ENCODE measurements at places on chromosomes 5 and 9. TPM values are rescaled to one million over a fixed set of nuclear protein-coding genes. Genes with fewer than 3 reads are reported as not detected.

Gene CORO2A
- 17.4 TPM for total RNA-seq

GRCh38 chr5:84378420-84378819, 6.3 kb downstream of the EDIL3 start:
- H3K4me1 ChIP-seq, result peaks cover 20% of the 10 kb centered on the region
- DNase-seq, result no peak
- H3K4me3 ChIP-seq, result no peak overlapping the region
- no peak overlapping the region for H3K27ac ChIP-seq
- no peaks in the 10 kb centered on the region for H3K27me3 ChIP-seq
- H3K36me3 ChIP-seq, result no peaks in the 10 kb centered on the region

Gene P4HA2
- total RNA-seq, result 42.0 TPM

Gene PLEKHG4B
- 0.74 TPM for total RNA-seq

DNA sequence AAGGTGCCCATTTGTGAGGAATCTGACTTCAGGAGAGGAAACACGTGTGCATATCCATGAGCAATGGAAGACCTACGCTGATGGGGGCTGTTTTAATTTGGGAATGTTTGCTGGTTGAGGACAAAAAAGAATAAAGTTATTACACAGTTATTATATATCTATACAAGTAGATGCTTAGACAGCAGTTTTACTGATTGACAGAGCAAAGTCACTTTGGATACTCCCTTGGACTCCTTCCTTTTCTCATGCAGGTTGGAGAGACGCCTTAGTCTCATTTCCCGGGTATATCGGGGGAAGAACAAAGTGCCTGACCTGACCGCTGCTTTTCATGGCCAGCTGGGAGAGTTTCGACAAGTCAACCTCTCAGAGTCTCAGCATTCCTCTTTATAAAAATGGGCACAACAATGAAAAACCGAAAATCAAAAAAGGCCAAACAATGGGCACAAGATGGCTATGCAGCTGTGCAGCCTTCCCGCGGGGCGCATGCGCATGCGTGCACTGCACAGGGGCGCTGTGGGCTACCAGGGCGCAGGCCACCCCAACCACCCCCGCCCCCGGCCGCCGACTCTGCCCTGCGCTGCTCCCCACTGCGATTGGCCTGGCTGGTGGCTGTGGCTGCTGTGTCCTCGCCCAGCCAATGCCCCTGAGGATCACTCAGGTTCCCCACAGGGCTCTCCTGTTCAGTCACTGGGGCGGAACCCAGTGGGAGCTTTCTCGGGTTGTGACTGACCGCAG, 18.1 kb downstream of the NFIL3 start:
- H3K27me3 ChIP-seq, result no peaks in the 10 kb centered on the region
- H3K27ac ChIP-seq, result no peak overlapping the region
- H3K36me3 ChIP-seq, result no peaks in the 10 kb centered on the region
- H3K4me3 ChIP-seq, result no peak overlapping the region
- no peak for DNase-seq

DNA sequence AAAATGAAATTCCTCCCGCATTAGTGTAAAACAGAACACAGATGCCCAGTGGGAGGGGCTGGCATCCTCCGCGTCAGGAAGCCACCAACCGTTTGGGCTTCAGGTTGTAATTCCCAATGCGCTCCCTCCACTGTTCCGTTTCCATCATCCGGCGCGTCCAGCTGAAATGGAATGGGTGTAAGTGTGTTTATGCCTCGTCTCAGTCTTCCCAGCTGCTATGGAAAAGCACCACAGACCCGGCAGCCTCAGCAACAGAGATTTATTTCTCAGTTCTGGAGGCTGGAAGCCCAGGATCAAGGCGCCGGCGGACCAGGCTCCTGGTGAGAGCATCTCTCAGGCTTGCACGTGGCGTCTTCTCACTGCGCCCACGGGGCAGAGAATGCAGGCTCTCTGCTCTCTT, 20.4 kb downstream of the KCNT1 start:
- H3K4me3 ChIP-seq, result no peak overlapping the region
- no peaks in the 10 kb centered on the region for H3K27me3 ChIP-seq
- H3K4me1 ChIP-seq, result no peaks in the 10 kb centered on the region

DNA sequence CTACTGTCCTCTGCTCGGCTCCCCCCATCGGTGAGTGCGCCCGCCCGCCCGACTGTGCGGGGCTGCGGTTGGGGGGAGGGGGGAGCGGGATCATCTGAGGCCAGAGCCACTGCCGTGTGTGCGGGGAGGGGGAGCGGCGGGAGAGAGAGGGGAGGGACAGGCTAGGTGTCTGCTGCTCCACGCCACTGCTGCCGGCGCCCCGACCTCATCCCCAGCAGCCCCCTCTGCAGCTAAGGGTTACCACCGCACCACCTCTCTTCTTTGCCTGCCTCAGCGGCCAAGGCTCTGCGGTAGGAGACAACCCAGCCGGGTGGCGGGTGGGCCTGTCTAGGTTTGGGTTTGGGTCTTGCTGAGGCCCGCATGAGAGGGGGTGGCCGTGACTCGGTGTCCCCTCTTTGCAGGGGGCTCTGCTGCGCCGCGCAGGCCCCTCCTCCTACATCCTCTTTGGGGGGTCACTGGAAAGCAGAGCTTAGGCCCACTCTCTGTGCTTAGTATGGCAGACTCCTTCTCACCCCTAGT, 670 bp upstream of the PURA start:
- H3K36me3 ChIP-seq, result no peaks in the 10 kb centered on the region
- no peaks in the 10 kb centered on the region for H3K27me3 ChIP-seq
- peak overlapping the region; percentile 95 for H3K27ac ChIP-seq
- no peak for DNase-seq

DNA sequence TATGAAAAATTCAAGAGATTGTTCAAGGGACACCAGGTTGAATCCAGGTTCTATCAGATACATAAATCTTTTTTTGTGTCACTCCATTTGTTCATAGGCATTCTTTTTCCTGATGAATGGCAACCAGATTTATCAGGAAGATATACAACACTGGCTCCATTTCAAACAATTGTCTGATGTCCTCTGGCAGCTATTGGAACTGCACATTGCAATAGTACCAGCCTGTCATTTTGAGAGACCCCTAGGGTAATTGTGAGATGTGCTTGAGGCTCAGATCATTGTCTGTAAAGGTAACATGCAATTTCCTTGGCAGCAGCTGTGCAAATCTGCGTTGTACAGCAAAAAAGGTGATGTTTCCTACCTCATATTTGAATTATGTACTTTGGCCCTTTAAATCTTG, 25.9 kb downstream of the KCTD16 start:
- DNase-seq, result no peak
- H3K4me3 ChIP-seq, result no peak overlapping the region
- H3K4me1 ChIP-seq, result no peaks in the 10 kb centered on the region
- no peaks in the 10 kb centered on the region for H3K27me3 ChIP-seq

Gene ZNF367
- 0.74 TPM for total RNA-seq

DNA sequence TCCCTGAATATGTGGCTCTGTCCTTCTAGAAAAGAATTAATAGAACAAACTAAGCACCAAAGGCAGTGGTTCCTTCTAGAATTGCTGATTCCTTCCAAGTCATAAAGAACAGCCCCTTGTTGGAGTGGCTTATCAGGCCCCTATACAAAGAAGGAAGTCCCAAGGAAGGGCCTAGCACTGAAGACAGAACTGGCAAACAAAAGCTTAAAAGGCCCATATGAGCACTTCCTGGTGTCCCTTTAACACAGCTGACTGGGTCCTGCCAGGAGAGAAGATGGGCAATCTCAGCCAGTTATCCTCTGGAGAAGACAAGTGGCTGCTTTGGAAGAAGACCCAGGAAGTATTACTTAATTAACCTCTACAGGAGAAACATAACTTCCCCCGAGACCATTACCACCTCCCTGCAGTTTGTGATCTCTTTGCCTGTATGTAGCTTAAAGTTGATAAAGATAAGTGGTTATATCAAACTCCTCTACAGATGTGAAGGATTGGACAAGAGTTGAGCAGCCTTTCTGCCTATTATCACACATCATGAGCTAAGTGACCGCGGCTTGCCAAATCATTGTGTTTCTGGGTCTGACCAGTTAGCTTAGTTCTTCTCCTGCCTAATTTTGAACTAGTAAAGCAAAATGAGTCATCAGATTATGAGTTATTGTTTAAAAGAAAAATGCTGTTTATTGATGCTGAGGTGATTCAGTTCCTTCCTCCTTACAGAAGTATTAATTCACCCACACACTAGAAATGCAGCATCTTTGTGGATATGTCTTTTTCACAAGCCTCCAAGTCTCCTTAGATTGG, 13.3 kb upstream of the STING1 start:
- H3K27me3 ChIP-seq, result no peaks in the 10 kb centered on the region
- H3K27ac ChIP-seq, result no peak overlapping the region
- DNase-seq, result no peak
- peaks cover 21% of the 10 kb centered on the region for H3K4me1 ChIP-seq

DNA sequence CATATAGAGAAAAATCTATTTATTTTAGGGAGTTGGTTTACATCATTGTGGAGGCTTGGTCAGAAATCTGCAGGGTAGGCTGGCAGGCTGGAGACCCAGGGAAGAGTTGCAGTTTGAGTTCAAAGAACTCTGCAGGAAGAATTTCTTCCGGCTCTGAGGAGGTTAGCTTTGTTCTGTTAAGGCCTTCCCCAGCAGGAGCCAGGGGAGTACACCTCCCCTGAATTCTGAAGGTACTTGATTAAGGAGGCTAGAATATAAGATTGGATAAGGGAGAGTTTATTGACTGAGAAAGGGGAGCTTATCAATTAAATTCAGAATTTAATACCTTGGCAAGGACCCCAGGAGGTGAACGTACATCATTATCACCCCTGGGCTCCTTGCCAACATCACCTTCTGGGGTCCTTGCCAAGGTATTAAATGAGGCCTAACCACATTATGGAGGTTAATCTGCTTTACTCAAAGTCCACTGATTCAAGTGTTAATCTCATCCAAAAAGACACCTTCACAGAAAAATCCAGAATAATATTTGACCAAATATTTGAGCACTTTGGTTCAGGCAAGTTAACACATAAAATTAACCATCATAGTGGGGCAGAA, 351.7 kb downstream of the CWC27 start:
- no peaks in the 10 kb centered on the region for H3K27me3 ChIP-seq

DNA sequence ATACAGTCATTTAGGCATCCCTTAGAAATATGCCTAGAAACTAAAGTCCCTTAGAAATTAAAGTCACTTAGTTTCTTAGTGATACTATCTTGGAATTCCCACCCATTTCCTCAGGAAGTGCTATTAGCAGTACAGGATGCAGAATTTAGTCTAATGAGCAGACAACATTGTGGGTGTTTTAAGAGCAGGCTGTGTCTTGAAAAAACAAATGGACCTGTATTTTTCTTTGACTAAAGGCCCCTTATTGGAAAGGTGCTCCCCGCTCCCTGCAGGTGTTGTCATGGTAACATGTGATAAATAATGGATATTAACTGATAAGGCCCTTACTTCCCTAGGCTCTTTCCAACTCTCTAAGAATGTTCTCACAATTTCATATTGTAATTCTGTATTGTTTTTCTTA, 38.8 kb upstream of the STARD4 start:
- no peak overlapping the region for H3K4me3 ChIP-seq
- H3K36me3 ChIP-seq, result no peaks in the 10 kb centered on the region
- no peaks in the 10 kb centered on the region for H3K27me3 ChIP-seq
- no peak for DNase-seq
- H3K4me1 ChIP-seq, result no peaks in the 10 kb centered on the region

Gene SLC4A9
- total RNA-seq, result 0.25 TPM

Gene TOR4A
- total RNA-seq, result 13.0 TPM

GRCh38 chr9:82153032-82153431, 164.5 kb downstream of the SPATA31D1 start:
- no peak overlapping the region for H3K4me3 ChIP-seq
- no peak overlapping the region for H3K27ac ChIP-seq
- H3K27me3 ChIP-seq, result no peaks in the 10 kb centered on the region
- DNase-seq, result no peak

Gene OBP2B
- total RNA-seq, result not detected

GRCh38 chr9:113955076-113955752, 79.1 kb downstream of the ZNF618 start:
- no peak overlapping the region for H3K4me3 ChIP-seq
- no peaks in the 10 kb centered on the region for H3K27me3 ChIP-seq
- H3K27ac ChIP-seq, result peak overlapping the region; percentile 85
- no peak for DNase-seq
- no peaks in the 10 kb centered on the region for H3K36me3 ChIP-seq

- H3K36me3 ChIP-seq, result no peaks in the 10 kb centered on the region
- no peak overlapping the region for H3K4me3 ChIP-seq
- no peak for DNase-seq
- no peaks in the 10 kb centered on the region for H3K27me3 ChIP-seq
Measured at GRCh38 chr9:8684978-8685708, 885.6 kb upstream of the DMAC1 start.

DNA sequence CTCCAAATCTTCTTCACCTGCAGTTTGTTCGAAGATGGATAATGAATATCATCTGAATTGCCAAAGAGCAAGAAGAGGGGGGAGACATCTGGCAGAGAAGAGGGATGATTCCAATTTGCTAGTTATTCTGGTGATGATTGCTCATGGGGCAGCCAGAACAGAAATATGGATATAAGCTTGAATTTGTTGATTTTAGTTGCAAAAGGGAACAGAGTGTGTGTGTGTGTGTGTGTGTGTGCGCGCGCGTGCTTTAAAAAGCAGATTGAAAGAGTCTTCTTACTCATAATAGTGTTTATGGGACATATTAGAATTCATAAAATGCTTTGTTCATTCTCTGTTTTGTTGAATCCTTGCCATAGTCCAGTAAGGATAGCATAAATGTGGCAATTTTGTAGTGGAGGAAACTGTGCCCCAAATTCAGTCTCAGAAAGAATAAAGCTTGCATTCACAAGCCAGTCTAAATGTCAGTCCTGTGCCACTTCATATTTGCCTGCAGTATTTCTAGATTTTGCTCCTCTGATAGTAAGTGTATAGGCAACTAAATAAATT, 436.3 kb upstream of the KLF4 start:
- H3K27me3 ChIP-seq, result no peaks in the 10 kb centered on the region
- no peak overlapping the region for H3K27ac ChIP-seq
- H3K4me3 ChIP-seq, result no peak overlapping the region
- no peaks in the 10 kb centered on the region for H3K36me3 ChIP-seq
- peaks cover 7% of the 10 kb centered on the region for H3K4me1 ChIP-seq
- no peak for DNase-seq

GRCh38 chr9:105255421-105255820, 11.0 kb downstream of the SLC44A1 start:
- no peak for DNase-seq
- H3K27ac ChIP-seq, result no peak overlapping the region
- no peaks in the 10 kb centered on the region for H3K27me3 ChIP-seq
- H3K36me3 ChIP-seq, result no peaks in the 10 kb centered on the region
- H3K4me3 ChIP-seq, result no peak overlapping the region
- peaks cover 52% of the 10 kb centered on the region for H3K4me1 ChIP-seq

DNA sequence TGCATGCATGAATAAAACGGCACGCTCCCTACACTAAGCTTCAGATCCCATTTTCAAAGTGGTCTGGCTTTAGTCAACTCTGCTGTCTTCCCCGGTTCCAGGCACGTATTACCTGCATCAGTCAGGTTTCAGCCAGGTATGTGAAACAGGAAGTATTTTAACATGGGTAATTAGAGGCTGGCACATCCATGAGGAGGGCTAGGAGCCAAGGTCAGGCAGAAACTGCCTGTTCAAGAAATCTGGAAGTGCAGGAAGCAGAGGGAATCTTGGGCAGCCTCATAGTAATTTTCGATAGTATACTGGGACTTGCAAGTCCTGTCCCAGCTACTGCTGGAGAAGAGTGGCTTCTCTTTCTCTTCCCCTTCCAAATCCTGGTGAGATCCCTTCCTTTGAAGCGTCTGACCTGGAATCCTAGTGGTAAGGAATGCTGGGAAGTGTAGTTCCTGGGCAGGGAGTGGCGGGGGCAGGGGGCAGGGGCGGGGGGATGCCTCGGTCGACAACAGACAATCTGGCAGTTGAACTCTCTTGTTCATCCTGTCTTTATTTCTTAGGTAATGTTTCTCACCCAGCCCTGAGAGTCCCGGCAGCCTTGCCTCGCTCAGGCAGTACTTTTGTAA, 403.1 kb downstream of the TLE4 start:
- no peak overlapping the region for H3K27ac ChIP-seq
- no peaks in the 10 kb centered on the region for H3K27me3 ChIP-seq
- no peaks in the 10 kb centered on the region for H3K36me3 ChIP-seq
- no peak for DNase-seq
- no peaks in the 10 kb centered on the region for H3K4me1 ChIP-seq
